ENCODE measurements at places on chromosomes 4 and X.

DNA sequence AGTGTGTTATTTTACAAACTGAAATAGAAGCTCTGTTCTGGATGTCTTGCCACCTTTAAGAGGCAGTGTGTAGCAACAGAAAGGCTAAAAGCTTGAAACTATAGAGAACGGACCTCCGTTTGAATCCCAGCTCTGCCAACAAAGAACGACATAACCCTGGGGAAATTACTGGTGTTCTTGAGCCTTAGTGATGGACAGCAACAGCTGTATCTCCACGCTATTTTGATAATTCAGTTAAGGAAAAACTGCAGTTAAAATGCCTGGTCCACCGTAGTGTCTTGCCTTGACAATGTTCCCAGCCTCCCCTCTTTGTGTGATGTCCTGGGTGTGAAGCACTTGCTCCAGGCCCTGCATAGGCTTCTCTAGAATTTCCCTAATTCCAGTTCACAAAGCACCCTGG is 256.8 kb upstream of the HS3ST1 start:
- no peak for DNase-seq

DNA sequence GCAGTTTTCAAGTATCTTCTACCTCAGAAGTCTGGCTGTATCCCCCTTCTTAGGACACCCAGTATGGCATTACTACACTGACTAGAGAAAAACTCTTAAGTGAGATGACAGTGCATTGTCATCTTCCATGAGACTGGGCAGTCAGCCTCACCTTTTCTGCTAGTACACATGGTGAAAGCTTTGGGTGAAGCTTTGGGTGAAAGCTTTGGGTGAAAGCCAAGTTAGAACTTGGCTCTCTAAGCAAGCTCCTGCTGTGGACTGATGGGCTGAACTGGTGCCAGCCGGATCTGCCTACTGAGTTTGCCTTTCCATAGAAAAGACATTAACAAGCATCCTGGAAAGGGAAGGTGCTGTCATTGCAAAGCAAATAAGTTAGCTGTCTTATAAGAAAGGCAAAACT is 8.8 kb downstream of the EPHA5 start:
- peak; percentile 57 for DNase-seq

DNA sequence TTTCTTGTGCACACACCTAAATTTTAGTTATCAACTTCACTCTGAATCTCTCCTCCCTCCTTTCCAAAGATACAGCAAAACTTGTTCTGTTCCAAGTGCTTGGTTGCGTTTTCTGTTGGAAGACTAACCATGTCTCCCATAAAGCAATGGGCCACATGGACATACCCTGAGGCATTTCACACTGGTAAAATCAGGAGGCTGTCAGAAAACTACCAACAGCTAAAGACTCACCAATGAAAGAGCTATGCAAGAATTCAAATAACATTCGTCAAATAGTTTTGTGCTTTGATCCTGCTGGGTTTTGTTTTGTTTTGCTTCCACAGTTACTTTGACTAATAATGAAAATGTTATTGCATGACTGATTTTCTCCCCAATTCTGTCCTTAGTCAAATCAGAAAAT is 46.0 kb downstream of the PHEX start:
- DNase-seq = no peak

GRCh38 chrX:82816562-82816961 is 691.5 kb upstream of the POU3F4 start:
- DNase-seq = no peak

DNA sequence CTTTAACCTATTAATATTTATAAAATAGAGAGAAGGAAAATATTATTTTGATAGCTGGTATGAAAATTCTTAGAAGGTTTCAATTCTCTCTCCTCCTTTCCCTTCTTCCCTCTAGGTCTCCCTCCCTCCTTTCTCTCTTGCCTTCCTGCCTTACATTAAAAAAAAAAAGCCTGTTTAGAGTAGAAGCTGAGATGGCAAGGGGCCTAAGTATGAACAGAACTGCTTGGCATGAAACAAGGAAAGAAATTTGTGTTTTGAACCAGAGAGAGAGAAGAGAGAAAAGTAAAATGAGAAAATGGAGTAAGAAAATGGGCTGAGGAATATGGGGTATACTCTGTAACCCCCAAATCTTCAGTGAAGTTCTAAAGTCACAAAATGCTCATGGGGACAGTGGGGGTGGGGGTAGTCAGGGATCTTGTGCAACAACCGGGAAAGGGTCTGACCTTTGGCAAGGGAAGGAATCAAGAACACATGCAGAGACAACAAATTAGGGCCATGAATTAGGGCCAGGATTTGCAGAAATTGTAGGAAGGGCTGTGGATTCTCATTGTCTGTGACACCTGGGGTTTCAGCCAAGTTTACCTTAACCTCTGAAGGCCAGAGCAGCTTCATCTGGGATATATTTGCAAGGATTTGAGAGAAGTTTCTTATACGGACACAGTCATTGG is 30.6 kb downstream of the SUPT20HL2 start:
- DNase-seq = no peak

DNA sequence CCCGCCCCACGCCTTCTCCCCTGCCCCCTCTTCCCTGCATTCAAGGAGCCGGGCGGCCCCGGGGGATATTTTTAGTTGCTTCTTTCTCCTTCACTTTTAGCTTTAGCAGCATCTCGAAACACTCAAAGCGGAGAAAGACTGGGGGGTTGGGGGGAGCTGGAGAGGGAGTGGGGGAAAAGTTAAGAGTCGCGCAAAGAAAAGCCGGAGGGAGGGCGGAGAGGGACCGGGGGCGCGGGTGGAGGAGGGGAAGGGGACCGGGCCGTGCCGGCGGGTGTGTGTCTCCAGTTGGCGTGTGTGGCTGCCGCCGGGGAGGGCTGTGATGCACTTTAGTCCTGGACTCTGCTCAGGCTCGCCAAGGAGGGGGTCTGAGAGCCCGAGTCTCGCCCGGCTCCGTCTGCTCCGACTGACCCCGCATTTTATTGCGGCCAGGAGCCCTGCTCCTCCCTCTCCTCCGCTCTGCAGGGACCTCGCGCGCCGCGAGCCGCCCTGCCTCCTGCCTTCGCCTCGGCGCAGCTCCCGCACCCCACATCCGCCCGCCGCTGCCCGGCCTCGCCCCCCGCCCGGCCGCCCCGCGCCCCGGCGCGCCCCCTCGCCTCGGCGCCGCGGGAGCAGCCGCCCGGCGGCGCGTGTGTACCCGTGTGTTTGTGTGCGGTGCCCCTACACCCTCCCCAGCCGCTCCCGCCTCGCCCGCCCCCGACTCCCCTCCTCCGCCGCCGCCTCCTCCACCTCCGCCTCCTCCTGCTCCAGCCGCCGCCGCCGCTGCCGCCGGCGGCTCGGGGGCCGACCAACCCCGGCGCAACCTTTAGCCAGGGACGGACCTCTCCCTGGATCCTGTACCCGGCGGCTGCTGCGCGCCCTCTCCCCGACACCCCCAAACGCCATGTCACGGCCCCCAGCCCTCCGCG is 1.4 kb downstream of the ZNF827 start:
- DNase-seq = peak; percentile 86

GRCh38 chrX:19968276-19968675 is 22.6 kb downstream of the BCLAF3 start:
- DNase-seq = no peak

- DNase-seq = no peak
These were observed 153.3 kb upstream of the USP9X start for GRCh38 chrX:40931921-40932320.

DNA sequence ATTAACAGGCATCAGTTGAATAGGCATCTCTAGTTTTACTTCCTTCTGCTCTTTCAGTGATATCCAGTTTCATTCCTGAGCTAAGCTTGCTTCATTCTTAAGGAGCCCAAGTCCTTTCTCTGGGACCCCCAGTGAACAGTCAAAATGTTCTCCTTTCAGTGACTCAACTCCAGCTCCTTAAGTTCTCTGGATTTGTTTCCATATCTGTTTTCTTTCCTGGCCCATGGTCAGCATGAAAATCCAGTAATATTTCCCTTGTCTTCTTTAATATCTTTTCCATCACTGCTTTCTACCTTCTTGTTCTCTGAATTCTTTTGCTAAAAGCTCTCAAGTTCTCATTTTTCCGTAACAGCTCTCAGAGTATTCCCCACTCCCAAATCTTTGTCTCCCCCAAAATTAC is 25.5 kb downstream of the ADGRL3 start:
- no peak for DNase-seq

GRCh38 chr4:174521800-174522182 is 497 bp downstream of the HPGD start:
- DNase-seq = no peak

GRCh38 chr4:53907772-53908171 is 156.6 kb downstream of the CHIC2 start:
- no peak for DNase-seq

DNA sequence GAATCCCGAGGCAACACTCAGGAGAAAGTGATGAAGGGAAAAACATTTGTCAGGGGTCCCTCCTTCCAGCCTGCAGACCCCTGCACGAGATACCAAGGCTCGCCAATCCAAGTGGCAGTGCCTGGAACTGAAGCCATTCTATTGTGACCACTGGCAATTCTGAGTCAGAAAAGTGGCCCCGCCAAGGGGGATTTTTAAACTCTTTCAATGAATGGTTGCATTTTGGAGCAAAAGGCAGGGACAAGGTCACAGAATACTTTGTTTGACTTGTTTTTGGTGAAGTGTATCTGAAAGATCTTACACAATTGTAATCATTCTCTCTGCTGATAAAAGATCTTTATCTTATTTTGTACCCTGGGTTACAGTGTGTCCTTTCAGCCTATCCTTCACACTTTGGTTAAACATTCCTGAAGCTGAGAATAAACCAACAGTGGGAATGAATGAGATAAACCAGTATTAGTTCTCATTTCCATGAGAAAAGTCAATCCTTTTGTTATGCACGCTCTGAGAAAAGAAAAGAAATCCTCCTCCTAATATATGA is 115.9 kb upstream of the PDLIM3 start:
- DNase-seq = no peak
